ENCODE measurements at places on chromosomes 2 and 18.

DNA sequence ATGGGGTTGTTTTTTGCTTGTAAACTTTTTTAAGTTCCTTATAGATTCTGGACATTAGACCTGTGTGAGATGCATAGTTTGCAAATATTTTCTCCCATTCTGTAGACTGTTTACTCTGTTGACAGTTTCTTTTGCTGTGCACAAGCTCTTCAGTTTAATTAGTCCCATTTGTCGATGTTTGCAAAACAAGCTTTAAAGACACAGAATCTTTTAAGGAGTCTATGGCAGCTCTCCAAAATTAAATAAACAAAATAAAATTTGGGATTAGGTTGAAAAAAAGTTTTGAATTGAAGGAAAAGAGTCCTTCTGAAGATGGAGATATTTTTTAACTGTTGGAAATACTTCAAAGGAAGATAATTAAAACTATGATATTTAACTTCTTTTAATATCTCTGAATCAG, 88.8 kb downstream of the MAP3K20 start:
- no peak for DNase-seq

- DNase-seq = no peak
These were observed 151.0 kb downstream of the HDAC4 start for GRCh38 chr2:239249776-239250175.

GRCh38 chr2:10329580-10329879, 26.8 kb downstream of the HPCAL1 start:
- no peak for DNase-seq

DNA sequence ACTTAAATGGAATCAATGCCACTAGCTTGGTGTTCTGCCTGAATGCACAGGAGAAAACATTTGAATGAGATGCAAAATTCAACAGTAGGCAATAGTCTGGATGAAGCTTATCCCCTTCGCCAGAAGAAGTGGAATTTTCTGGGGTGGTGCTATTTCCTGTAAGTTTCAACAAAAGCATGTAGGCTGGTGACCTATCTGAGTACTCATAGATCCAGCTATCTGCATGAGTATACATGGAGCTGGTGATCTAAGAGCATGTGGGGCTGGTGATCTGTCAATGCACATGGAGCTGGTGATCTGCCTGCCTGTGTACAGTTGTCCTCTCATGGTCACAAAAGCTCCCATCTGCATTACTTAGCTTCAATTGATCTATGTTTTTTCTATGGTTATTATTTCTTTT, 71.2 kb downstream of the SLC9A4 start:
- DNase-seq = no peak
